ENCODE measurements at places on chromosomes 1 and 21. TPM values are rescaled to one million over a fixed set of nuclear protein-coding genes. Genes with fewer than 3 reads are reported as not detected.
A peak's percentile ranks its signal among the peaks of the same experiment; 100 is the strongest.

DNA sequence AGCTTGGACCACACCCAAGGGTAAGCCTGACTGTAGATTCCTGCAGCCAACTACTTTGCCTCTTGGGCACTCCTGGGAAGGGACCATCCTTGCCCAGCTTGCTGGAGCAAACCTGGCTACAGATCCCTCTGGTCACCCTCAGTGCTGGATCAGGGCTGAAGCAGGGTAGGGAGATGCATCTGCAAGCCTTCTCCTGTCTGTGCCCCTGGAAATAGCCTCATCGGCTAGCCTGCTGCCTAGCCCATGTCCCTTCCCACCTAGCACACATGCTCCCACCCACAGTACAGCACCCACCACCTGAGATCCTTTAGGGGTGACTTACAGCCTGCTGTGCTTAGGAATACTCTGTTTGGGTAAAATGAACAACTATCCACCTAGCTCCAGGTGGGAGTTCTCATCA is 177.3 kb upstream of the HMGB4 start:
- no peak for DNase-seq

DNA sequence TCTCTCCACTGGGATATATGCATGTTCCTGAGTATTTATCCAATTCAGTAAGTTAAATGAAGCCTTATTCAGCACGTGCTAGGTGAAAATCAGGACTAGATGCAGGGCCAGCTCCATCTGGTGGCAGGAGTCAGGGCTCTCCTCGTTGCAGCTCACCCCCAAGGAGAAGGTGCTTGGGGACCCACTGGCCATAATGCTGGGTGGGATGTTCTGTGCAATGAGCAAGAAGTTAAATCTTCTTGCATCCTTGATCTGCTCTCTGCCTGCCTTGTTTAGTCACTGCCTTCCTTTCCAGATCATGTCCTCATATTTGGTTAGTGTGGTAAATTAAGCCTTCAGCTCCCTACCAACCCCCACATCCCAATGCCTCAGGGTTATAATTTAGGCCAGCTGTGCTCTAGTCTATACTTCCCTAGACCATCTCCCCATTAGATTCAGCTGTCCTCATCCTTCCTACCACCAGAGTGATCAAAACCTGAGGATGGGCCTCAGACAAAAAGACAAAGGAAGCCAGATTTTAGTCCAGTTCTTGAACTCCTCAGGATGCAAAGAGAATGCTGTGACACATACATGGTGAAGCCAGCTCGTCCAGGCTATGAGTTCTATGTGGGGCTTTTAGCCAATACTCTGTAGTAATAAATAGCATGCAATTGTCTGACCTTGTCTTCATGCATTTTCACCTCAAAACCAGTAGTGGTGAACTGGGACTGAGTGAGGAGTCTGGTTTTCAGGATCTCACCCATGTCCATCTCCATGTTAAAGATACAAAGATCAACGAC is 55.9 kb downstream of the SEC16B start:
- peak; percentile 63 for DNase-seq

DNA sequence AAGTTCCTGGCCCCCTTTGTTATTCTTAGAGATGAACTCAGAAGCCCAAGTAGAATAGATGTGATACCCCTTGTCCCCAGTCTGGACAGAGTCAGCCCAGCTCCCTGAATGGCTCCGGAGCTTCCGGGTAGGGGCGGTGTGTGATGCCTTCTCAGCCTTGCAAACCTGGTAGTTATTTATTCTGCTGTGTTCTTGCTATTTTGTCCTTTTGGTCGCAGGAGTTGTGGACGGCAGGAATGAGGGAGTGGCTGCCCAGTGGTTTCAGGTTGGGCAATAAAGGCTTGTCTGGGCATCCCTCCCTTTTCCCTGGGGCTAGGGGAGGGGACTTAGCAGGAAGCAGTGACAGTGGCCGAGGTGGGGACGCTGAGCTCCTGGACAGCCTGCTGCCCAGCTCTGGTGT is 2.8 kb downstream of the PTPRU start:
- no peak for DNase-seq

TMEM269 gene
- polyA plus RNA-seq = 0.14 TPM

RAB25 gene
- not detected for polyA plus RNA-seq

DNA sequence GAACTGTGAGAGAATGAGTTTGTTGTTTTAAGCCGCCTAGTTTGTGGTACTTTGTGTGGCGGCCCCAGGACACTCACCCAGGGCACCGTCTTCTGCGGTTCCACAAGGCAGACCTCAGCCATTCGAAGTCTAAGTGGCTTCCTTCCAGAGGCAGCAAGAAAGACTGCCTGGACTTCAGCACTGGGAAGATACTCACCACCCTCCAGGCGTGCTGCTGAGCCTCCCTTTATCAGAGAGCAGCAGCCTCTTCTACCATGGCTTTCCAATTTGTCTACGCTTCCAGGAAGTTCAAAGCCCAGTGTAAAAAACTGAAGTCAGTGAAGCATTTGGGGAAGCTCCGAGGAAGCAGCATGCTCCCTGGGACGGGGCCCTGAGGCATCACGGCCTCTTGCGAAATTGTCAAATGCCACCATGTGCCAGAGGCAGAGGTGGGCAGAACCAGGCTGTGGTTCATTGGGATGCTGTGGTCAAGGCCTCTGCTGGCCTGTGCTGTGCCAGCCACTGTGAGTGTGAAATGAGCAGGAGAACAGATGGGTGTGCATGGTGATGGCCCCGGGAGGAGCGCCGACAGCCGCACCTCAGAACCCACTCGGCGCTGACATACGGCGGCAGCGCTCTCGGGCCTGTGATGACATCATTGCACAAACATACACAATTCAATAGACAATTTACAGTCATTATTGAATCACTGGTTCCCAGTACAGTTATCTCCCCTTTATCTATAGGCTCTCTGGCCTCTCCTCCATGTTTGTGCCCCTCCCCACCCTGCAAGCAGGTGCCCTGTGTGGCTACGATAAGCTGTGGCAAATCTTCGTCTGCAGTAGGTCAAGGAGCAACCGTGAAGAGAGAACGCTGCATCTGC is 110.4 kb downstream of the PDE9A start:
- no peak for DNase-seq

DNA sequence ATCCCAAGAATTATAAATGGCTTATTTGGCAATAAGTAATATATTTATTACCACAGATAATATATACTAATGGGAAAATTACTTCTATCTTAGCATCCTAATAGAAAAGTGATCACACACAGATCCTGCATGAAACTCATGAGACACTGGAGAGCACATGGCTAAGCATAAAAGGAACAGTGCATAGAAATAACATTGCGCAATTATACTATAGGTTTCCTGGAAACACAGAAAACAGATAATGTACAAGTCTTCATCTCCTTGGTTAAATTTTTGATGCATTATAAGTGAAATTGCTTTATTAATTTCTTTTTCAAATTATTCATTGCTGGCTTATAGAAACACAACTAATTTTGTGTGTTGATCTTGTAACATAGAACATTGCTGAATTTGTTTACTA is 210.4 kb downstream of the USH2A start:
- no peak for DNase-seq

Data from IMR-90 (cell line).